T follicular helper cell (primary cell): ENCODE measurements at places on chromosomes 1 and 21.

GRCh38 chr1:29325675-29326074 lies 89.4 kb downstream of the PTPRU start:
- no peak for DNase-seq

- peak; percentile 51 for DNase-seq
Measured at GRCh38 chr1:244461245-244462071, at the start of gene CATSPERE. TSS of gene CATSPERE (plus strand) at chr1:244461273. CDS start at chr1:244461430, 157 bp downstream.

- peak; percentile 65 for DNase-seq
Measured at GRCh38 chr1:53182111-53182593, 14.5 kb upstream of the CPT2 start.

GRCh38 chr1:217717959-217718358 lies 86.8 kb downstream of the SPATA17 start:
- DNase-seq: no peak

GRCh38 chr1:172486805-172487454 lies 43.1 kb upstream of the PIGC start:
- no peak for DNase-seq

DNA sequence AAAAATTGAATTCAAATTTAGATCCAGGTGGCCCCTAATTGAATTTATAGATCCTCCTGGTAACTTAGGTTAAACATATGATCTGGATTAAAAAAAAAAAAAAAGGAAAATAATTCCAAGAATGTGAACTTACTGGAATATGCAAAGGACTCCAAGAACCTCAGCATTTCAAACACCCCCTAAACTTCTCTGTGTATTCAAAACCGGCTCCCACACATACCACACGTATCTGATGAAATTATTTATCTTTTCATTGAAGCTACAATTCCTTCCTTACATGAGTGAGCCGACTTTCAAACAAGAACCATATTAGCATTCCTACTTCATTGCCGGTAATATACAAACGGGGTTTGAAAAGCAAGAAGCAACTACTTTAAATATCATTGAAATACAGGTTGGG lies 61.4 kb upstream of the FMN2 start:
- no peak for DNase-seq

- no peak for DNase-seq
Measured at GRCh38 chr1:167784876-167785550, 63.2 kb downstream of the MPZL1 start.

- no peak for DNase-seq
Measured at GRCh38 chr1:70887936-70888335, 159.7 kb downstream of the PTGER3 start.

DNA sequence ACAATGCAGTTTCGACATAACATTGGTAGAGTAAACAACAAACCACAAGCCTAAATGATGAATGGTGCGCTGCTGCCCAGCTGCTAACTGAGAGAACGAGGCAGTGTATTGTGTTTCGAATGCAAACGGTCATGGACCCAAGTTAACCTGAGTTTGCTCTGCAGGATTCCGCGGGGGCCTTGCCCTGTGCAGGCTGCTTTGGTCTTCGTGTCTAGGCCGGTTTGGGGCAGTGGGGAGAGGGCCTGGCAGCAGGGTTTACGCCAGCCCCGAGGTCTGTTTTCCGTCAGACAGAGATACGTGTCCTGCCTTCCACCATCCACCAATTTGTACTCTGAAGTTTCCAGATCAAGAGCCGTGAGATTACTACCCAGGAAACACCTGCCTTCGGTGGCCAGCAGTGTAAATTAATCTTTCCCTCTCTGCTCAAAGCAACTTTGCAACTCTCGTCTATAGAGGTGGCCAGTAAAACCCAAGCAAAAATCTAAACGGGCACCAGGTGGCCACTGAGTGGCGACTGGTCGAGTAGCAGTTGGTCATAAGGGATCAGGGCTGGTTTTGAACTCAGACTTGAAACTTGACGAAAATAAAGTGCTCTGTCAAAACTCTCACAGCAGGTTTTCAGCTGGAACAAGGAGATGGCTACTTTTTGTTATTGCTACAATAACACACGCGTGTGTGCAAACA lies 6.3 kb upstream of the PRDM15 start:
- no peak for DNase-seq

DNA sequence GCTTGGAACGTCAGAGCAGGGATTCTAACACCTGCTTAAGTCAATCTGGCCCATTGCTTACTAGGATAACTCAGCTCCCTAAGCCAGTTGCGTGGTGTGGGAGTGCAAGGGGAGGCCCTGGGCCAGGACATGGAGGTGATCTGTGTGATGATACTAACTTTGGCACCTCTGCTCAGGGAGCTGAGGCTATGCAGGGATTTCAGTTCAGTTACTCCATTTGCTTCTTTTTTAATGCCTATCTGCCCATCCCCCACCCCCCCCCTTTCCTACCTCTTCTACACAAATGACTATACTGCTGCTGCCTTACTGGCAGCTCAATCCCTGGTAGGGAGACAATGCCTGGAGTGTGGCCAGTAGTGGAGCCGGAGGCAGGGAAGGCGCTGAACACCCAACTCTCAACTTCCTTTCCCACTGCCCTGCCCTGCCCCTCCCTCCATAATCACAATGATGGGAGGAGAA lies 19.5 kb downstream of the INKA2 start:
- no peak for DNase-seq

GRCh38 chr1:229300099-229300757 lies 29.3 kb downstream of the RAB4A start:
- DNase-seq: no peak

DNA sequence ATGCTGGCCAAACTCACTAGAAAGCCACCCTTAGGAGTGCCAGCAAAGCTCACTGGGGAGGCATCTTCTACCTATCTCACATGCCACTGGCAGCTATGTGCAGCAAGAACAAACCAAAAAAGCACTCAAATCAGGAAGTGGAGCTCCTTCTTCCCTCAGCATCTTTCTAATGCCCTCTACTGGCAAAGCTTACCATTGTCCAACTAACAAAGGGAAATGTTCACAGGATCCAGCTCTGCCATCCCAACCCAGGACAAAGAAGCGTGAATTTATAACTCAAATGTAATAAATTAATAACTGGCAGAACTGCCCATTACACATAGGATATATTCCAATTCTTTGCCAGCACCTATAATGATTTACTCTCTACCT lies 38.9 kb downstream of the LEPR start:
- DNase-seq: no peak

DNA sequence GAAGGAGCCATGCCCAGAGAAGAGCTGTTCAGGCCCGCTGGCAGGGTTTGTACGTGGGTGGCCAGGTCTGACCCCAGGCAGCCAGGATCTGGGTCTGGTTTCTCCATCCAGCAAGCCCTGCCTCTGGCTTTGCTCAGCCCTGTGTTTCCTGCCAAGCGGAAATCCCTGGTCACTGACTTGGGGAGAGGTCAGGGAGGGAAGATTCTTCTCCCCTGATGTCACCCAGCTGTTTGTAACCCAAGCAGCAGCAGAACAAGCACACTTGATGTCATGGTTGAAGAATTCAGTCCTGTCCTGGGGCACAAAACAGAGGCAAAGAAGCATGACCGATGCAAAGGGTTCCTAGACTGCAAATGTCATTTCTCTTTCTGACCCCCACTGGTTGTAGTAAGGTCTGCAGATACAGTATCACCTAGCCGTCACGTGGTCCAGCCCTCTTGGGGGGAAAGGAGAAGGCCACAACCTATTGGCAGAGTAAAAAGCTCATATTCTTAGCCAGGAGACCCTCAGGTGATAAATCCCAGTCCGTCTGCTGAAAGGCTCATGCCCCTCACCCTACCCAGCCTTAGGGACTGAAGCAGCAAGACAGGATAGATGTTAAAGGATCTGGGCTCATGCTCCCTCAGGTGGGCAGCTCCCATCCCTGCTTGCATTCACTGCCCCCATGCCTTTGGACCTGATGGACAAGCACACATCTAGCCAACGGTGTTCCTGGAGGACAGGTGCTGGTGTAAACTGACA lies 120.9 kb downstream of the SYT2 start:
- DNase-seq: no peak

DNA sequence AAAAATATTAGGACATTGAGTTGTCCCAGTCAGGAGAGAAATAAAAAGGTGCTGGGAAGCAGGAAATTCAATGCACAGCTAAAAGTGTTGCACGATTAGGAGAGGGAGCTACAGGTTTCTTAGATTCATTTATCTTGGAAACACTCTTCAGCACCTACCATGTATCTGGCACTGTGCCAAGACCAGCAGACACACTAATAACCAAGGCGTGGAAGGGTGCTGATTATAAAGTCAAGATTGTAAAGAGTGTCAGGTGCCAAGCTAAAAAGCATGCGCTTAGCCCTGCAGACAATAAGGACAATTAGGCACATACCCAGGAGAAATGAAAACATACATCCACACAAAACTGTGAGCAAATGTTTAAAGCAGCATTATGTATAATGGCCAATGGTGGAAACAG lies 129.9 kb downstream of the DSCAM start:
- DNase-seq: no peak

DNA sequence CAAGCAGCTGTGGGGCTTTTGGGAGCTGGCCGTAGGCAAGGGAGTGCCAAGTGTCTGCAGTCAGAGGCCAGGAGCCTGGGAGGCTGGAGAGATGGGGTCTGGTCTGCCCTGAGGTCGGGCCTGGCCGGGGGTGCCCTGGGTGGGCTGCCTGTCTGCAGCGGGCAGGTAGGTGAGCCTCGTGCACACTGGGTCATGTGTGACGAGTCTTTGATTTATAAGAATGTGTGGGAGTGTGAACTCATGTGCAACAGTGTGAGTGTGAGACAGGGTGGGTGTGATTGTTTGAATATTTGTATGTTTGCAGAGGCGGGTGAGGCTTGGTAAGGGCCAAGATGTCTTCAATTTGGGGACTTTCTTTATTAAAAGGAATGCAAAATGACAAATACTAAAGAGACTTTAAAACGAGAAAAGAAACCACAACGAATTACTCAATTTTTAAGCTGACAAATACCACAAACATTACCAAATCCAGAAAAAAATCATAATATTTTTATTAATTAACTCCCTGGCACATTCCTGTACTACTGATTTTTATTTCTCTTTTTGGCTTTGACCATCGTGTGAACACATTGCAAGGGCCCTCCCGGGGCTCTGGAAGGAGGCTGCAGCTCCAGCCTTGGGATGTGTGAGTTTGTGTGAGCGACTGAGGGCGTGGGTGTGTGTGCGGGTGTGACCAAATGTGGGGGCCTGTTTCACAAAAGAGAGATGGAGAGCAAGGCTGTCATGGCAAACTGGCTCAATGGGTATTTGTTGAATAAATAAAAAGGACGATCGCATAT lies 110.3 kb upstream of the WNT4 start:
- no peak for DNase-seq

- no peak for DNase-seq
Measured at GRCh38 chr1:212528501-212528900, 80.1 kb upstream of the ATF3 start.

DNA sequence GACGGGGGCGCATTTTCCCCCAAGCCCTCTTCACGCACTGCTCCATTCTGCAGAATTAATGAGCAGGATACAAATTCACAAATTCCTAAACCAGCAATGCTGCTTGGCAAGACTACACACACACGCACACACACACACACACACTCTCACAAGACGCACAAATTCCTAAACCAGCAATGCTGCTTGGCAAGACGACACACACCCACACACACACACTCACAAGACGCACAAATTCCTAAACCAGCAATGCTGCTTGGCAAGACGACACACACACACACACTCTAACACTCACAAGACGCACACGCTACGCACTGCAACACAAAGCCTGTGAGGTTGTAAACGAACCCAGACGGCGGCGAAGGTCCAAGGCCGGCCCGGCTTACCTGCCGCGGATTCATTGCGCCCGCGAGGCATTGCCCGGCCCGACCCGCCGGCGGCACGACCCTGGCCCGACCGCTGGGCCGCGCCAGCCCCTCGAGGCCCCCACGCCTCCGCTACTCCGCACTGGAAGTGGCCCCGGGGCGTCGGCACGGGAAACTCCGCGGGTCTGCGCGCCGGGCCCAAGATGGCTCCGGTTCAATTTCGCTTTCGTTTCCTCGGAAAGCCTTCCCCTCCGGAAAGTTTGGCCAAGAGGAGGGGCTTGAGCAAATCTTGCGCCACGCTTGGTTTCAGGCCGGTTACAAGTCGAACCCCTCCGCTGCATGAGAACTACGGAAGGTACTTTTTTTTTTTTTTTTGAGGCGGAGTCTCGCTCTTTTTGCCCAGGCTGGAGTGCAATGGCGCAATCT lies at the start of gene ADAR:
ADAR (minus strand) TSS at position 578 of the 788 bp plus-strand sequence; CDS start at position 398, 180 bp downstream.
- DNase-seq: peak; percentile 84

- DNase-seq: no peak
Measured at GRCh38 chr1:59487335-59488031, 190.6 kb downstream of the FGGY start.

DNA sequence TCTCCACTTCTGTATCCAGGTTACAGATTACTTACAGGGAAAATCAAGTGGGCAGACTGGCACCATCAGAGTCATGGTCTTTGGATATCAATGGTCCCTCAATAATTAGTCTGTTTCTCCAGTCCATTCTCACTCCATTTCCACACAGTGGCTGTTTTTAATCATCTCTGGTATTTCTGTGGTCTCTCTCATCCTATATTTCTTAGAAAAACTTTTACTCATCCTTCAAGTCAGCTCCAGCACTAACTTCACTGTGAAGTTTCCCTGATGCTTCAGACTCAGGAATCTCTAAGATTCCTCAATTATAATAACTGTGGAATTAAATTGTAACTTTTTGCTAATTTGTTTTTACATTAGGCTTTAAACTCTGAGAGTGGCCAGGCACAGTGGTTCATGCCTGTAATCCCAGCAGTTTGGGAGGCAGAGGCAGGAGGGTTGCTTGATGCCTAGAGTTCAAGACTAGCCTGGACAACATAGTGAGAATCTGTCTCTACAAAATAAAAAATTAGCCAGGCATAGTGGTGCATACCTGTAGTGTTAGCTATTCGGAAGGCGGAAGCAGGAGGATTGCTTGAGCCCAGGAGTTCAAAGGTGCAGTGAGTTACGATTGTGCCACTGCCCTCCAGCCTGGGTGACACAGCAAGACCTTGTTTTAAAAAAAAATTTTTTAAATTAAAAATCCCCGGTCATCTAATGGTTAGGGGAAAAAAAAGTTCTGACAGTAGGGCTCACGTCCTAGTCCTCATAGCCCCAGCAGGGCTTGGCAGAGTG lies 10.6 kb downstream of the CD160 start:
- DNase-seq: no peak

GRCh38 chr1:233042834-233043233 lies 92.4 kb downstream of the NTPCR start:
- no peak for DNase-seq

- DNase-seq: no peak
Measured at GRCh38 chr1:41427916-41428737, 56.4 kb downstream of the EDN2 start.

GRCh38 chr21:45460011-45460565 lies 55.1 kb downstream of the COL18A1 start:
- no peak for DNase-seq

- DNase-seq: no peak
Measured at GRCh38 chr1:14522926-14523241, 75.6 kb upstream of the KAZN start.
